ENCODE measurements at places on chromosomes 16 and 17.

- DNase-seq = no peak
Observed at GRCh38 chr17:32471652-32472051, 15.1 kb upstream of the CDK5R1 start.

GRCh38 chr16:53111078-53111791, 56.4 kb downstream of the CHD9 start:
- DNase-seq = no peak

DNA sequence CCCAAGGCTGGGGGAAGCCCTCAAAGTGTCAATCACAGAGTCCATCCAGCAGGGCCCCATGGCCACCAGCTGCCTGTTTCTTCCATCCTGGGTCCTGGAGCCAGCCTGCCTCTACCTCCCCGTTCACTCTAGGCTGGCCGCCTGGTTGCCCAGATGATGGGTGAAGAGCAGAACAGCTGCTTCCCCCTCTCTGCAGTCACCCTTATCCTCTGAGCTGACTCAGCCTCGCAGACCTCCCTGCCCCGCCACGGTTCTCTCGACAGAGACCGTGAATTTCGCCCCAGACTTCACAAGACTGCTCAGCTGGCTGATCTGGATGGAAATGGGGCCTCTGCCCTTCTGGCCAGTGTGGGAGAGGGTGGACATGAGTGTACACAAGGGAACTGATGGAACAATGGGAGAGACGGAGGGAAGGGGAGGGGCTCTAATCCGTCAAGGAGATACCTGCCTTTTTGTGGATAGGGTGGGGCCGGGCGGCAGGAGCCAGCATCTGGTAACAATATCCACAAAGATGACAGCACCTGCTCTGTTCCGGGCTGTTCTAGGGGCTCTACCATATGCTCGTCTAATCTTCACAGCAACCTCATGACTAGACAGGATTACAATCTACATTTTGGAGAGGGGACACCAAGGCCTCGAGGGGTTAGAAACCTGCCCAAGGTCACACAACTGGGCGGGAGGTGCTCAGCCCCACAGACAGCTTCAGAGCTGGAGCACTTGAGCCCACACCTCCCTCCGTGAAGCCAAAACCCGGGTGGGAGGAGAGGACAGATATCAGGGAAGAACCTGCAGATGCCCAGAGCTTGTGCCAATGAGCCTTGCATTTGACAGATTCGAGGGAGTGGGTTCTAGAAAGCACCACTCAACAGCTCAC, 136.0 kb downstream of the SDK2 start:
- no peak for DNase-seq

- peak; percentile 84 for DNase-seq
Observed at GRCh38 chr17:75827308-75828075, 16.7 kb downstream of the UNC13D start.

- peak; percentile 78 for DNase-seq
Observed at GRCh38 chr16:70395345-70395901, 43.5 kb downstream of the ST3GAL2 start.

- no peak for DNase-seq
Observed at GRCh38 chr16:66030036-66030435, 336.5 kb upstream of the CDH5 start.

- no peak for DNase-seq
Observed at GRCh38 chr17:64134216-64134970, 4.4 kb upstream of the ERN1 start.

DNA sequence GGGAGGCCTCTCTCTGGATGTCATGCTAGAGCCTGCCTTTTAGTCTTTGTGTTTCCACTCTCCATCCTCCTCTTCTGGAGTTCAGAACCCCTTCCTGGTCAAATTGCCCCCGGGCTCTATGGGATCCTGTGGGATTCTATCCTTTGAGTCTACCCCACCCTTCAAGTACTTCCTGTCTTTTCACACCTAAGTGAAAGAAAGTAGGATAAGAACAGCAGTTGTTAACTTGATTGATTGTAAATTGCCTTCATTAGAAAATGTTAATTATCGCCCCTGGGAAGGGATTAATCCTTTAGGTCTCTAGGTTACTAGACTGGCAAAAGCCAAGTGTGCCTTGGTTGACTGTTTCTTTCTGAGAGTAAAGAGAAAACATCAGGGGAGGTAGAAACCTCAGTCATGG, 30.1 kb downstream of the PRKCB start:
- no peak for DNase-seq

GRCh38 chr17:54256401-54256929, 433.7 kb downstream of the KIF2B start:
- no peak for DNase-seq

DNA sequence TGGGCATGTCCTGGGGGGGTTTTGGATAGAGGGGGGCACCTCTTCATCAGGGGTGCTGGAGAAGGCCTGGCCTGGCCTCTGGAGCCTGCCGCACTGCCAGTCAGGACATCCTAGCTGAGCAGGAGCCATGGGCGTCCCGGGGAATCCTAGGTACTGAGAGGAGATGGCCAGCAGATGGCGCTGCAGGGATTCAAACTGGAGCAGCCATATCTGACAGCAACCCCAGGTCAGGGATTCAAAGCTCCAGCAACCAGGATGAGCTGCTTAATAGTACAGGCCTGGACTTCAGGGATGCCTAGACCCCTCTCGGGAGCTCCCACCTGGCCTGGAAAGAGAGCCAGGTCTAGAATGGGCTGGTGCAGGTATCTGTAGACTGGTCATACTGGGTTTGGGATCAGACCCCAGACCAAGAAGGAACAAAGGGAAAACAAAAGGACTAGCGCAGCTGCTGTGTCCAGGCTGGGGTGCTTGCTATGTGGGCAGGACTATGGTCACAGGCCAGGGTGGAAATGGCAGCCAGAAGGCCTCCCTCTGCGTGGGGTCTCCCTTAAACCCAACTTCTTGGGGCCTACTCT, 306.9 kb upstream of the RBFOX1 start:
- no peak for DNase-seq

GRCh38 chr16:5649762-5650743, 552.5 kb upstream of the EEF2KMT start:
- no peak for DNase-seq

- no peak for DNase-seq
Observed at GRCh38 chr17:17546399-17547185, 44.9 kb downstream of the PEMT start.

DNA sequence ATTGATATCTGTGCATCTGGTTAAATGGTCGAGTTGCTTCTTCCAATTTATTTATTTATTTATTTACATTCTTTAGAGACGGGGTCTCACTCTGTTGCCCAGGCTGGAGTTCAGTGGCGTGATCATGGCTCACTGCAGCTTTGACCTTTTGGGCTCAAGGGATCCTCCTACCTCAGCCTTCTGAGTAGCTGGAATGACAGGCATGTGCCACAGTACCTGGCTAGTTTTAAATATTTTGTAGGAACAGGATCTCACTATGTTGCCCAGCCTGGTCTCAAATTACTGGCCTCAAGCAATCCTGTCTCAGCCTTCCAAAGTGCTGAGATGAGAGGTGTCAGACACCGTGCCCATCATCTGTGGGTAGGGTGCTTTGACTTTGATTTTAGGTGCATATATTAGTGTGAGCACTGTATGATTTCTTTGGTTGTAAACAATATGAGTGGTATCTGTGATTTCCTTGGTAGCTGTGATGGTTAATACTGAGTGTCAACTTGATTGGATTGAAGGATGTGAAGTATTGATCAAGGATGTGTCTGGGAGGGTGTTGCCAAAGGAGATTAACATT, 90.2 kb downstream of the BCAS3 start:
- DNase-seq = no peak

- DNase-seq = no peak
Observed at GRCh38 chr17:40004712-40005111, 10.5 kb upstream of the CSF3 start.

- no peak for DNase-seq
Observed at GRCh38 chr17:72354071-72354470, 233.3 kb downstream of the SOX9 start.

GRCh38 chr16:24497440-24497839, 41.9 kb upstream of the RBBP6 start:
- no peak for DNase-seq

Data from activated T-cell treated with anti-CD3 and anti-CD28 coated beads, Interleukin-2, amount 50 U/mL, for 24 hours (primary cell).